Stimulated activated CD4-positive, alpha-beta T cell treated with anti-CD3 and anti-CD28 coated beads, TNF-alpha, amount 100 ng/mL, for 1 hour (primary cell): ENCODE measurements at places on chromosomes 4 and X.

DNA sequence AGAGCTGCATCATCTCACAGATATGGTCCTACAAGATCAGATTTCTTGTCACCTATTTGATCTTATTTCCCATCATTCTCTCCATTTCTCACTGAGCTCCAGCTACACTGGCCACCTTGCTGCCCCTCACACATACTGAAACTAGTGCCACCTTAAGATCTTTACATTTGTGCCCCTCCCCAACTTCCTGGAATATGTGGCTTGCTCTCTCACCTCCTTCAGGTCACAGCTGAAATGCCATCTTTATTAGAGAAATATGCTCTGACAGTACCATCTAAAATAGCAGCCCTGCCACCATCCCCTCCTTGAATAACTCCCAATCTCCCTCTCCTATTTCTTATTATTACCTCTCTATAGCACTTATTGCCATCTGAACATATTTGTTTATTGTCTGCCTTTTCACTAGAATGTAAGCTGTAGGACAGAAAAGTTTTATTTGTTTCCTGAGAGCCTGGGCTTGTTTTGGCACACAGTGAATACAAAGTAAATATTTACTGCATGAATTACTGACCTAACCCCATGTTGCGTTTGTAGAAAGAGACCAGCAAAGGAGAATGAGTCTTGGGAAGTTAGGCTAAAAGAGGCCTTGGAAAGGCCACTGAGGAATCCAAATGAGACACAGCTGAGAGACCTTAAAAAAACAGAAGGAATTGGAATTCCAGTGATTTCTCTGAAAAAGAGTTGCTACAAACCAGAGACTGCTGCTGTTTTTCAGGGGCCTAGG lies 22.7 kb downstream of the DYNLT3 start:
- no peak for DNase-seq

DNA sequence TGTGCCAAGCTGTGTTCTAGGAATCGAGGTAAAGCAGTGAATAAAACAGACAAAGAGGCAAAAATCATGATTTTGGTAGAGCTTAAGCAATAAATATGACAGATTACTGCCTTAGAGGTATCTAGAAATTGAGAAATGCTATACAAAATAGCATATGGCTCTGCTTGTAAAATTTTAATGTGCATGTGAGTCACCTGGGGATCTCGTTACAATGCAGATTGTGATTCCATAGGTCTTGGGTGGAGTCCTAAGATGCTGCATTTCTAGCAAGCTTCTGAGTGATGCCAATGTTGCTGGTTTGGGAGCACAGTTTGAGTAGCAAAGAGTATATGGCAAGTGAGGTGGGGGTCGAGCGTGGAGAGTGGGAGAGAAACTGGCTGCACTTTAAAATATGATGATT lies 697.3 kb upstream of the MAGEB2 start:
- no peak for DNase-seq

DNA sequence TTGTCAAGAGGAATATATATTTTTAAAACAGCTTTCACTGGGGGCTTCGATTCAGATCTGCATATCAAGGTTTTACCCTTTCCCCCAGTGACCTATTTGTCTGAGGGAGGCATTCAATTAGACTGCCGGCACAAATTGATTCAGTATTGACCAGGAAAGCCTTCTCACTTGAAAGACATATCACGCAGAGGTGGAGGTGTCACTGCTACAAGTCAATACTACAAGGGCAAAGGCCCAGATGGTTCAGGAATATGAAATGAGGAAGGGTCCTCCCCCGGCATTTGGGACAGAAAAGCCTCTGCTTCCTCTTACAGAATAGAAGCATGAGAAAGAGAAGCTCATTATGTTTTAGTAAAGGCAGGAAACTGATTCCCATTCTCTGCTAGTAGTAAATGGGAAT lies 383.6 kb downstream of the HNRNPD start:
- DNase-seq = no peak

- DNase-seq = no peak
These were observed 135.4 kb downstream of the ASMT start for GRCh38 chrX:1750267-1750666.

DNA sequence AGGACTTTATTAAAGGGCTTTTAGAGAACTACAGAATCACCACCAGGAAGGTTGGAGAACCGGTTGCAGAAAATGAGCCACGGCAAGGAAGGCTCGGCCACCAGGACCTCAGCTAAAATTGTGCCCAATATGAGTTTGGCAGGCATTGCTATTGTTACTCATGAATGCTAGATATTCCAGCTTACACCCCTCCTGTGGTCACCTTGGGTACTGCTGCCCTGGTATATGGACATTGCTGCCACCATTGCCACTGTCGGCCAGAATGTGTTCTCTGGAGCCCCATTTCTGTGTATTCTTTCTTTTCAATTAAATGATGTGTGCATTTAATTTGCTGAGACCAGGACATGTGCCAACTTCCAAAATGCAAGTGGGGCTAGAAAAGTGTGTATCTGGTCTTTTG lies 626.7 kb upstream of the BOD1L1 start:
- DNase-seq = peak; percentile 0

DNA sequence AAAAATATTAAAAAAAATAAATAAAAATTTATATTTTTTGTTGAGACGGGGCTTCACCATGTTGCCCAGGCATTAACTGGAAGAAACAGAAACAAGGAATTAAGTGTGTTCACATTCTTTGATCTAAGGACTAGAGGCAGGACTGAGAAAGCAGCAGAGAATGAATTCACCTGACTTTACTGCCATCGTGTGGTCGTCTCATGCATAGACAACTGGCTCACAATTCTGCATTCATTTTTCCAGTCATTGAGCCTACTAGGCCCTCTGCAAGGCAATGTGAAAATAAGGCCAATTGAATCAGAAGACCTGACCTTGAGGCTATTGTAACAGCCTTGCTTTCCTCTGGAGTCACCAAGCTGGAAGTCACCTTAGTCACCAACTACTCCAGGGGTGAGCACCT lies 37.4 kb downstream of the LHFPL1 start:
- DNase-seq = no peak

DNA sequence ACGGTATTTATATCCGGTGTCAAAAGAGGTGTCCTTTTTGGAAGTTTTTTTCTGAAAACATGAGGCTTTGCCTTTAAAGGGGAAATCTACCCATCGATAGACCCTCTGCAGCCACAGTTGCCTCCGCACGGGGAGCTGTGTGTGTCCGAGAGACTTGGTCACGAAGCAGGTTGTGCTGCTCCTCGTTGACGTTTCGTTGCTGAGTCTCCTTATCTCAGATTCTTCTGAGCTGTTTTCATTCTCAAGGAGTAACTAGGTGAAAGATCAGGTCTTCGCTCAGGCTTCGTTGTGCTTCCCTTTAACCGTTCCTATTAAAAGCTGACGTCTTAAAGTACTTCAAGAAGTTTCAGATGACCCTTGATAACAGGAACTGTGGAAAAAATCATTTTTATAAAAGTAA lies 23.8 kb downstream of the TRMT44 start:
- DNase-seq = no peak

DNA sequence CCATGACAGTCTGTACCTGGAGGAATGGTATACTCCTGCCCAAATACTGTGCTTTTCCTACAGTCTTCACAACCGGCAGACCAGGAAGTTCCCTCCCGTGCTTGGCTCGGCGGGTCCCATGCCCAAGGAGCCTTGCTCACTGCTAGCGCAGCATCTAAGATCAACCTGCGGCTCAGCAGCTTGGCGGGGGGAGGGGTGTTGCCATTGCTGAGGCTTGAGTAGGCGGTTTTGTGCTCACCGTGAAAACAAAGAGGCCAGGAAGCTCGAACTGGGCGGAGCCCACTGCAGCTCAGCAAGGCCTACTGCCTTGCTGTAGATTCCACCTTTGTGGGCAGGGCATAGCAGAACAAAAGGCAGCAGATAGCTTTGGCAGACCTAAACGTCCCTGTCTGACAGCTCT lies 152.7 kb downstream of the TEX11 start:
- no peak for DNase-seq

DNA sequence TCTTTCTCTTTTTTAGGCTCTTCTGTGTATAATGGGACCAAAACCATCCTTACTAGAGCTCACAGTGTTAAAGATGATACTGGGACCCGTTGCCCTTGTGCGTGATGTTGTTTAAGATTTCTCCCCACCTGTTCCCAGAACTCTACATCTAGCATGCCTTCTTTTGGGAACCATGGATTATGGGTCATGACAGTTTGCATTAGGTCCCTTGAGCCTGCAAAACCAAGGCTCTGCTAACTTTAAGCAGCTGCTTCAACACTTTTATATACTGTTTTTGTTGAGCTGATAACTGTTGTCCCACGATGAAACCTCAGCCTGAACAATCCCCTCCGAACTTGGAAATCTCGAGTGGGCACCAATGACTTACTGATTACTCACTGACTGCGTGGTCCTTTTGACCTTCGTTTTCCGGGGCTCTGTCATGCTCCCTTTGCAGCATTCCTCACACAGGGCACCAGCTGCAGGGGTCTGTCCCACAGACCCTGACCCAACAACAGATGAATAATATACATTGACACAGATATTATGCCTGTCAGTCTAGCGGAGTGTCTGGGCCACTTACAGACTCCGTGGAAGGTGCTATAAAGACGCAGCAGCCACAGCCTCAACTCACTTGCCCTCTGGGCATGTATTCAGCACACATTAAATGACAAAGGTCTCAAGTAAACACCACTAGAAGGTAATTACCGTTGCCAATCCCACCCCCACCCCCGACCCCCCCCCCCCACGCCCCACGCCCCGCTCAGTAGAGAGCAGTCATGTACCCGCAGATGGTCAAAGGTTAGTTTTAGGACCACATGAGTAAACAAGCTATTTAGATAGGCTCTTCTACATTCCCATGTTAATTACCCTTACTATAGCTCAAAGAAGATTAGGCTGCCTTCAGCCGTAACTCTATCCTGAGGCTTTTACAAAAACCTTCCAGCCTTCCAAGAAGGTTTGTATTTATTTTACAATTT lies 162.0 kb upstream of the WDFY3 start:
- DNase-seq = no peak

DNA sequence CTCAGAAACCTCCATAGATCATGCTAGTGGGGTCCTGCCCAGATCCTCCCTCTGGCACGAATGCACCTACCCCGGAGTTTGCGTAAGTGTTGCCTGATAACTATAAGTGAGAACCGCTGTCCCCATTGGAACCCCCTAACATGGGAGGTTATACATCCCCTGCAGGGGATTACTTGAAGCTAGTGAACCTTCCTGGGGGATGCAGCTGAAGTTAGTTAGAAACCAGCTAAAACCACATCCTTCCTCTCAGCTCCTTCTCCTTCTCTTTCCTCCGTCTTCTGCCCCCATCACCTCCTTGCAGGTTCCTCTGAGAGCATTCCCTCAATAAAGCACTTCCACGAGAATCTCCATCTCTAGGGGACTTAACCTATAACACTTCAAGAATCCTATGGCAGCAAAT lies 95.0 kb downstream of the ZNF827 start:
- no peak for DNase-seq

DNA sequence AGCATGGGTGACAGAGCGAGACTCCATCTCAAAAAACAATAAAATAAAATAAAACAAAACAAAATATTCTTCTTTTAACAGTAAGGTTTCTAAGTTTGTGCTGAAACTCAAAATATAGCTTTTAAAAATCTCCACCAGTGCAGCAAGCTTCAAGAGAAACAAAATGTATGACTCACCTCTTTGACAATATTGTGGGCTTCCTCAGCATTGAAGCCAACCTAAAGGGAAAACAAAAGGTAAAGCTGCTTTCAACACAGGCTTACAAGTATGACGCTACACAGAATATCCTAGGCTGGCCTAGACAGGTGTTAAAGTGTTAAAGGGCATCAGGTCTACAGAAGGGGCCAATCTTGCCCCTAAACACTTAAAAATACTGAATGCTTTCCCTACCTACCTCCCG lies 1.2 kb downstream of the DYNLT3 start:
- DNase-seq = no peak

DNA sequence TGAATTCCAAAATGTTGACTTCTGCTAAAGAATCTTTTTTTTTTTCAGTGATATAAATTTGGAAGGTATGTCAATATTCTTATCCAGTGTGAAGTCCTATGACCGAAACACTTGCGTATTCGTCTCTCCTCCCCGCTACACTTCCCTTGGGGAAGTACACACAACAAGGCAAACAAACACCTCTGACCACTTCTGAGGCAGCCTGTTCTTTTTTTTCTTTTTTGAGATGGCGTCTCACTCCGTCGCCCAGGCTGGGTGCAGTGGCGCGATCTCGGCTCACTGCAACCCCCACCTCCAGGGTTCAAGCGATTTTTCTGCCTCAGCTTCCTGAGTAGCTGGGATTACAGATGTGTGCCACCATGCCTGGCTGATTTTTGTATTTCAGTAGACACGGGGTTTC lies 78.1 kb upstream of the DHRSX start:
- DNase-seq = no peak

DNA sequence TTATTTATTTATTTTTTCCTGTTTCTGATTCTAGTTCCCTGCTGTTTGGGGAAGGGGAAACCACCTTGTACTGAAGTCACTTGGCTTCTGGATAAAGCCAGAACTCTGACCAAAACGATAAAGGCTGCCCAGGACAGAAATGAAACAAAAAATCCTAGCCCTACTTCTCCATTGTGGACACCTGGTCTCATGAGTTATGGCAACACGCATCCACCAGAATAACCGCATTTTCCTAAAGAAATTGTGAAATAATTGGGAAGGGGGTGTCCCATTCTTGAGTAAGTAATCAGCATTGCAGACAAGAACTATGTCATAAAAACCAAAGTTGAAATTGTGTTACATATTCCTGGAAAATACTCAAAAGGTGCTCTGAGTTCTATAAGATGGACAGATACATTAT lies 42.1 kb downstream of the SLC9A7 start:
- no peak for DNase-seq

DNA sequence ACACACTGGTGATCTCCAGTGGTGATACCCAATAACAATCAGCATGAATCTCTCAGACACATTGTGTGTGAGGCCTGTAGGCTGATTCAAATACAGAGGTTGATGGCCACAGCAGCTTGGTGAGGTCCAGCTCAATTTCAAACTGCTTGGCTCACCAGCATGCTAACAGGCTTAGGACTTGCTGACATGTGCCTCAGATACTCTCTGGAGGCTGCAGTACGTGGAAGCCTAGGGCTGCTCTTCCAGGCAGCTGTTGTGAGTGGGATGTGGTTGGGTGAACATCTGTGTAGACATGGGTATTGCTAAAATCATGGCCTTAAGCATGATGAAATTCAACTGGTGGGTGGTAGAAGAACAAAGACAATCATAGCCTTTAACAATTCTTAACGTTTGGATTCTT lies 4.3 kb downstream of the CXCL9 start:
- DNase-seq = no peak

DNA sequence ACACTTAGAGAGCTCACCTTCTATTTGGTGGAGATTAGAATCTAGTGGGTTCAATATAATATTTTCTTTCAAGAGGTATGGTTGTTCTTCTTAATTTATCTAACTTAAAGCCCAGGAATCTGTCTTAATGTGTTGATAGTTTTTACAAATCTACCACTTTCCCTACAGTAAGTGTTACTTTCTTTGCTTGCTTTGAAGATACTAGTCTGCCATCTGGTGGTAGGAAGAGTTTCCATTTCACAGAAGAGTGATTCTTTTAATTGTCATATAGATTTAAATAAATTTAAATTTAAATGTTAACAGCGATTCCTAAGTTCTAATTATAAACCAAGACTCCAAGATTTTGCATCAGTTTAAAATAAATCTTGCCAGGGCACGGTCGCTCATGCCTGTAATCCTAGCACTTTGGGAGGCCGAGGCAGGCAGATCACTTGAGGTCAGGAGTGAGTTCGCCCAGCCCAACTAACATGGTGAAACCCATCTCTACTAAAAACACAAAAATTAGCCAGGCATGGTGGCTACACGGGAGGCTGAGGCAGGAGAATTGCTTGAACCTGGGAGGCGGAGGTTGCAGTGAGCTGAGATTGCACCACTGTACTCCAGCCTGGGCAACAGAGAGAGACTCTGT lies 43.5 kb downstream of the NUDT9 start:
- no peak for DNase-seq
